ENCODE measurements at places on chromosomes 12 and 14.

DNA sequence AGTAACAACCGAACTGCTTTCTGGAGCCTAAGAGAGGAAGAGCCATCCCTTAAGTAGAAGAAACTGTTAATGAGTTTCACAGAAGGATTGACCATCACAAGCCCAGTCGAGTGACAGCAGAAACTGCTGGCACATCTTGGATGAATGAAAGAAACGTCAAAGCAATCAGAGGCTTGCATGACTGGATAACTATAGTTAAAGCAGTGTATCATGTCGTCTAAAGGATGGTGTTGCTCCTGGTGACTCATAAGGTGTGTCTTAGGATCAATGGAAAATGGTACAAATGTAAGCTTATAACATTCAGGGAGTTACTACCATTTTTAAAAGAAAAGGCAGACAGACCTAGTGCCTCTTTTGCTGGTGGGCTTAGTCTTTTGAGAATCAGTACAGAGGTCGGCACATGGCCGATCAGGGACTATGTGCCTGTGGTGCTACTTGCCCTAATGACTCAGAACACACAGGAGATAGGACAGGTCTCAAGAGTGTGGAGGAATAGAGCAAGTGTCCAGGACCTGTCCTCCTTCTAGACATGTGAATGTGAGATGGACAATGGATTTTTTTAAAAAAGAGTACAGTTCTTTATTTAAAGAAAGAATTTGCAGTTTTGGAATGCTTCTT is 55.7 kb downstream of the TMX1 start:
- no peak for DNase-seq

DNA sequence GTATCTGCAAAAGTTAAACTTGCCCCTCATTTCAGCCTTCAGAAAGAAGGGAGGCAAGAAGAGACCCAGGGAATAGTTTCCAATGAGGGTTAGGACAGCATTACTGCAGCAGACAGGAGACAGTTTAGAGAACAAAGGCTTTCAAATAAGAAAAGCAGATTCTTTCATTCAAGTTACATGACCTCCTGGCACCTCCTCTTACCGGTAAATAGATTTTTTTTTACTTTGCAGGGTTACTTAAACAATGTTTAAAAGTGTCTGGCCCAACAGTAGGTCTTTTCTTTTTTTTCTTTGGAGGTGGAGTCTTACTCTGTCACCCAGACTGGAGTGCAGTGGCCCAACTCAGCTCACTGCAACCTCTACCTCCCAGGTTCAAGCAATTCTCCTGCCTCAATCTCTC is 47.1 kb downstream of the SINHCAF start:
- DNase-seq = no peak

DNA sequence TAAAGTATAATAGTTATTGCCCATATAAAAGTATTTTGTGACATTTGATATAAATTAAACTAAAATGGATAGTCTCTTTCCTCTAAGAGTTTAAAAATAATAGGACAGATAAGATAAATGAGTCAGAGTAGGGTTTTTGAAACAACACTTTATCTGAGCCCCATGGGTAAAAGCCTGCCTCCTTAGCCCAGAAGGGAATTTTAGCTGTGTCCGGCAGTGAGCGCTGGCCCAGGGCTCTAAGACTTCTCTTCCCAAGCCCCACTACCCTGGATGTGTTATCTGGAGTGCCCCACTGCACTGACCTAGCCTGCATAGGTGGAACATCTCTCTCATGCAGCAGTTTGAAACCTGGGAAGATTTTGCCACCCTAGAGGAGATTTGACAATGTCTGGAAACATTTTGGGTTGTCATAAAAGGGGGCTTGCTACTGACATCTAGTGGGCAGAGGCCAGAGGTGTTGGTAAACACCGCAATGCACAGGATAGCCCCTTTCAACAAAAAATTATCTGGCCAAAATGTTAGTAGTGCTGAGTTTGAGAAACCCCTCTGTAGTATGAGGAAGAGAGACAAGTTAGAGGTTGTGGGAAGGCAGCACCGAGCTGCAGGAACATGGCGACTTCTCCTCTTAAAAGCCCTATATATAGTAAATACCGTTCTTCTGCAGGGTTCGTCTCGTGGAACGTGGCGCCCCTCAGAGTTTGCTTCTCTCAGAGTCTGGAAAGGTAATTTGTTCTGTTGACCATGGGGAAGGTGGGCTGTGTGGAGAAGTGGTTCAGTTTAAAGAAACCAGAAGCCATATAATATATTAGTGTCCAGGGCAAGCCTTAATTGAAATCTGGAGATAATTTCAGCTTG is 29.3 kb upstream of the ATF1 start:
- peak; percentile 22 for DNase-seq

GRCh38 chr12:131167334-131167733 is 213.6 kb downstream of the ADGRD1 start:
- no peak for DNase-seq
